ENCODE measurements at places on chromosomes 11 and 22.

GRCh38 chr11:117786135-117786870, 10.7 kb downstream of the DSCAML1 start:
- no peak for DNase-seq

DNA sequence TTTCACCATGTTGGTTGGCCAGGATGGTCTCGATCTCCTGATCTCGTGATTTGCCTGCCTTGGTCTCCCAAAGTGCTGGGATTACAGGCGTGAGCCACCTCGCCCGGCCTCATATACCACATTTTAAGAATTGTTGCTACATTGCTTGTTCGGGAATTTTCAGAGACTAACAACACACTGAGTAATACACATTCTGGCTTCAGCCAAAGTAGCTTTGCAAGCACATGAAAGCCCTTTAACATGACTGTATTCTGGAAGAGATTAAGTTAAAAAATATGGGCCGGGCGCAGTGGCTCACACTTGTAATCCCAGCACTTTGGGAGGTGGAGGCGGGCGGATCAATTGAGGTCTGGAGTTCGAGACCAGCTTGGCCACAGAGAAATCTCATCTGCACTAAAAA, 15.0 kb downstream of the CRTAM start:
- no peak for DNase-seq

DNA sequence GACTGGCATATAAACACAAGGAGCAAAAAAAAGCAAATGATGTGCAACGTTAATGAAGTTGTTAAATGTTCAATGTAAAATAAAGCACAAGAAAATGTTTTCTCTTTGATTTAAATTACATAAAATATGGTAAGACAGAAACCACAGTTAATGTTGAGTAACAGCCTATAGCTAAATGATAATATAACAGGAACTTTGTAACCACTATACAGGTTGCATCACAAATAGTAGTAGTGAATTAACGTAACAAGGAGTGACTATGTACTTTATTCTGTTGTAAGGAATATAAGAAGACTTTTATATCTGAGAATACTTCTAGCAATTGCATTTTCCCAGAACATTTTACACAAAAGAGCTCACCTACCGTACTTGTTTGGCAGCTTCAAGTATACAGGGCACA, 16.9 kb downstream of the SAAL1 start:
- DNase-seq, result no peak

DNA sequence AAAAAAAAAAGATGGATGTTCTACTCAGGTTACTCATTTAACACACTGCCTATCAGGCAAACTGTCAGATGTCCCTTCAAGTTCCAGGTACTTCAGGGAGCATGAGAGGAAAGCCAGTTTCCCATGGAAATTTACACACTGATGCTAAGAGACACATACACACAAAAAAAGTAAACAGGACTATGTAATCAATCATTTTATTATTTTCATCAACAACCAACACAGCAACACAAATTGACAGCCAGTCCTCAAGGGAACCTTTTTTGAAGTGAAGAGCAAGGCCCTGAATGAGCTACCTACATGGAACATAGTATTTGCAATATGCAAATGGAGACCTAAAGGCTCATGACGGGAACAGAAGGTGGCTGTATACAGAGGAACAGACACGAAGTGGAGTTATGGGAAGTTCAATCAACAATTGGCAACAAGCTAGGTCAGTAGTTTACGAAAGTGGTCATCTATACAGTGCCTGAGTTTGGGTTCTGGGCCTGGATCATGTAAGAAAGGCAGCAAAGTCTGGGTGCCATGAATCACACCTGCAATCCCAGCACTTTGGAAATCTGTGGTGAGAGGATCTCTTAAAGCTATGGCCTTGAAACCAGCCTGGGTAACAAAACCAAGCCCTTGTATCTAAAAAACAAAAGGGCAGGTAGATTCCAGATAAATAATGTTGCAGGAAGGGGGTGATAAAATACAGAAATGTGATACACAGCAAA, 12.6 kb upstream of the WDR74 start:
- no peak for DNase-seq
